ENCODE measurements at places on chromosomes 3 and 15. TPM values are rescaled to one million over a fixed set of nuclear protein-coding genes. Genes with fewer than 3 reads are reported as not detected.

Gene DZIP3
- 34.0 TPM for total RNA-seq

Gene KLF15
- total RNA-seq = 1.8 TPM

Gene LIPC
- total RNA-seq = not detected

Gene ZDHHC23
- total RNA-seq = 2.2 TPM

Gene FGF12
- 14.4 TPM for total RNA-seq

Gene NOX5
- total RNA-seq = 0.07 TPM

Gene ZNF80
- 0.60 TPM for total RNA-seq

Gene MKRN2OS
- total RNA-seq = 1.3 TPM

Gene AQR
- 18.2 TPM for total RNA-seq

Gene GHSR
- total RNA-seq = 0.36 TPM

Gene CDCP1
- total RNA-seq = 0.31 TPM

Gene ATP13A5
- total RNA-seq = 0.64 TPM

Gene IL12A
- total RNA-seq = 2.4 TPM

Gene GLDN
- total RNA-seq = 17.0 TPM

Gene EOMES
- total RNA-seq = 0.27 TPM

Gene PLSCR2
- not detected for total RNA-seq

Gene PLSCR5
- total RNA-seq = 0.50 TPM

Gene DOCK3
- 4.2 TPM for total RNA-seq

Gene PTX3
- total RNA-seq = 6.4 TPM

Gene ATP10A
- total RNA-seq = 1.5 TPM

Gene ARGFX
- not detected for total RNA-seq

Gene RSRC1
- total RNA-seq = 116 TPM

Gene THAP10
- total RNA-seq = 4.2 TPM

Gene PLCB2
- 1.2 TPM for total RNA-seq

Gene DTX3L
- 0.96 TPM for total RNA-seq
